SIG-M5 (cell line): ENCODE measurements at places on chromosomes 5 and 9.

DNA sequence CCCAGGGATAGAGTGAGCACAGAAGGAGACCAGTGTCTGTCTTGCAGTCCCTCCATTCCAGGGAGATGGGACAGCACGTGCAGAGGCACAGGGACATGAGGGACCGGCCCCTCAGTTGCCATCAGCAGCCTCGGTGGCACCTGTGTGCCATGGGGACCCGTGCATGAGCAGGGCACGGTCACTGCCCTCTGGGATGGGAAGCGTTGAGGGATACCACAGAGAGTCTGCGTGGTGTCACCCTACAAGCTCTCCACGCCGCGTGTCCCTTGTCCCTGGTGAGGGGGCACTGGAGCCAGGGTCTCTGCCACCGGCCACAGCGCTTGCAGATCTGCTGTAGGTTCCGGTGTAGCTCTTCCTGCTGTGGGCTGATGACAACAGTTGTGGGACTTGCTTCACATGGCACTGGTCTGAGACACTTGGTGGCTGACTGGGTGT is 108.1 kb downstream of the CACNA1B start:
- DNase-seq: no peak

- no peak for DNase-seq
Measured at GRCh38 chr5:72452515-72453245, 54.5 kb downstream of the ZNF366 start.

- DNase-seq: no peak
Measured at GRCh38 chr9:78622126-78622525, 325.2 kb downstream of the PSAT1 start.

DNA sequence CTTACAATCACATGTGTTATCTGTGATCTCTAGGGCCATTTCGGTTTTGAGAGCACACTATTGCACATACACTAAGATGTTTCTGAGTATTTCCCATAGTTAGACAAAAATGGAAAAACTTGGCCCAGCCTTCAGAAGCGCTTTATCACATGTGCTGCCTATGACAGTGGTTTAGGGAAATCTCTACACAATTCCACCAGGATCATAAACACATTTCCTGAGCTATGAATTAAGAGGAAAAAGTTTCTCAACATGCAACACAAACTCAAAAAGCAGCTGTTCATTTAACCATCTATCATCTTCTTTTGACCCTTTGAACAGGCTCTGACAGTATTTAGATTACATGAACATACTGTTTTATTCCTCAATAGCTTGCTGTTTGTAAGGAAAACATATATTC is 15.1 kb downstream of the FGF1 start:
- no peak for DNase-seq

GRCh38 chr5:104913841-104914281 is 1351.3 kb upstream of the NUDT12 start:
- DNase-seq: no peak

DNA sequence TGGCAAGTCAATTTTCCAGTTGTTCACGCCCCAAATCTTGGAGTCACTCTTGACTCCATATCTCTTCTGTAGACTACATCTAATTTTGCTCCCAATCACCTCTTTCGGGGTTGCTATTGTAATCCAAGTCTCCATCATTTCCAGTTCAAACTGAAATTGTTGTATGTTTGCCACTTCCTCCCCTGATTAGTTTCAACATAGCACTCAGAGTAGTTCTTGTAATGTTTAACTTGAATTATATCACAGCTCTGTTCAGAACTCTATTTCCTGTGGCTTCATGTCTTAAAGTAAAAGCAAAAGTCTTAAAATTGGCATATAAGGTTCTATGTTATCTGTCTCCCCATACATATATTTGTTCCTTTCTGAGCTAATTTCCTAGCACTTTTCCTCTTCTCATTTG is 348.5 kb upstream of the RIOK2 start:
- no peak for DNase-seq

- DNase-seq: no peak
Measured at GRCh38 chr5:160618286-160618685, 196.6 kb downstream of the PTTG1 start.
